COR-L47 (cell line): ENCODE measurements at places on chromosomes 11 and 22.
A peak's percentile ranks its signal among the peaks of the same experiment; 100 is the strongest.

- DNase-seq: peak; percentile 90
Observed at GRCh38 chr22:20039683-20040325, 18.9 kb downstream of the TANGO2 start.

DNA sequence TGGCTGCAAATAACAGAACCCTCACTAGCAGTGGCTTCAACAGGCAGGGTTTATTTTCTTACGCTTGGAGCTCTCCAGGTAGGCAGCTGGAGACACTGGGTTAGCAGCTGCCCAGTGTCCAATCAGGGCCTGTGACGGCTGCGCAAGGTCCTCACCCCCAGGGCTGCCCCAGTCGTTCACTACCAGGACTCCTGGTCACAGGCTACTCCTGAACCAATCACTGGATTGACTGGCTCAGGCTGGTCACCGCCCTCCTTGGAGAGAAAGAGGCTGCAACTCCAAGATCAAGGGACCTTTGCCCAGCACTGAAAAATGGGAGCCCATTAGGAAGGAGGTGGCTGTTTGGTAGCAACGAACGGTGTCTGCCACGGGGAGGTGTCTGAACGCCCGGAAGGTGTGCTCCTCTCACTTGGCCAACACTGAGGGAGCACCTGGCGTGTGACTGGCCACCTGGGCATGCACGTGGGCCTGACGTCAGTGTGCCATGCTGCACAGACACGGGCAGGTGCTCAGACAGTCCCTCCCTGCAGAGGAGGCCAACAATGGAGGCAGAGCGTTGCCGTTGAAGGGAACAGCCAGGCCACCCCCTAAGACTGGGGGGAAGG, 5.1 kb downstream of the ARSA start:
- peak; percentile 92 for DNase-seq

DNA sequence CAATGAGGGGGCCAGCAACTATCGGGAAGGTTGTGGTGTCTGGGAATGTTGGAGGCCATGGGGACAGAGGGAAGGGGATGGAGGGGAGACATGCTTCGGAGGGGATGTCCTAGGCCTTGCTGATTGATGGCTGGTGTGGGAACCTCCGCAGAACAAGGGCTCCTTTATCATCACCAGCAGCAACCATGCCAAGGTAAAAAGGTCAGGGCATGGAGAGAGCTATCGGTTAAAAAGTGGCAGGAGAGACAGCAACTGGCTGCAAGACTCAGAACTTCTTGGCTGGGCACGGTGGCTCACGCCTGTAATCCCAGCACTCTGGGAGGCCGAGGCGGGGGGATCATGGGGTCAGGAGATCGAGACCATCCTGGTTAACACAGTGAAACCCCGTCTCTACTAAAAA, 3.0 kb downstream of the GSTT4 start:
- no peak for DNase-seq

DNA sequence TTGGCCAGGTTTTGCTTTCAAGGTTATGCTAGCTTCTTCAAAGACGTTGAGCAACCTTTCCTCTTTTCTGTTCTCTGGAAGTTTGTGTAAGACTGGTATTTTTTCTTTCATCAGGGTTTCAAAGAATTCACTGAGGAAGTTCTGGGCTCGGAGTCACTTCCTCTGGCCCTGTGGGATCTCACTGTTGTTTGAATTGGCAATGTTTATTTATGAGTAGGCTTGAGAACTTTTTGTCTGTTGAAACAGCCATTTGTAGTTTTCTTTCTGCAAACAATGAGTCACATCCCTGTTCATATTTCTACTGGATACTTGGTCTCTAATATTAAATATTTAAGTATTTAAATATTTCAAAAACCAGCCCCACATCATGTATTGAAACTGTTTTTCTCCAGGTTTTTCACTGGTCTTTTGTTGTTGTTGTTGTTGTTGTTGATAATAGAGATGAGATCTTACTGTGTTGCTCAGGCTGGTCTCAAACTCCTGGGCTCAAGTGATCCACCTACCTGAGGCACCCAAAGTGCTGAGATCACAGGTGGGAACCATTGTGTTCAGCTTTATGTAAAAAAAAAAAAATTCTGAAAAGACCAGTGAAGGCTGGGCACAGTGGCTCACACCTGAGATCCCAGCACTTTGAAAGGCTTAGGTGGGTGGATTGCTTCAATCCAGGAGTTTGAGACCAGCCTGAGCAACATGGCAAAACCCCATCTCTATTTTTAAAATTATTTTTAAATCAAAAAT, 26.9 kb downstream of the SUSD2 start:
- DNase-seq: no peak

- no peak for DNase-seq
Observed at GRCh38 chr11:77833302-77833701, 12.4 kb downstream of the AAMDC start.

- DNase-seq: no peak
Observed at GRCh38 chr11:66542362-66542761, 3.5 kb downstream of the ZDHHC24 start.

- no peak for DNase-seq
Observed at GRCh38 chr11:40045312-40045711, 1414.1 kb downstream of the LRRC4C start.

DNA sequence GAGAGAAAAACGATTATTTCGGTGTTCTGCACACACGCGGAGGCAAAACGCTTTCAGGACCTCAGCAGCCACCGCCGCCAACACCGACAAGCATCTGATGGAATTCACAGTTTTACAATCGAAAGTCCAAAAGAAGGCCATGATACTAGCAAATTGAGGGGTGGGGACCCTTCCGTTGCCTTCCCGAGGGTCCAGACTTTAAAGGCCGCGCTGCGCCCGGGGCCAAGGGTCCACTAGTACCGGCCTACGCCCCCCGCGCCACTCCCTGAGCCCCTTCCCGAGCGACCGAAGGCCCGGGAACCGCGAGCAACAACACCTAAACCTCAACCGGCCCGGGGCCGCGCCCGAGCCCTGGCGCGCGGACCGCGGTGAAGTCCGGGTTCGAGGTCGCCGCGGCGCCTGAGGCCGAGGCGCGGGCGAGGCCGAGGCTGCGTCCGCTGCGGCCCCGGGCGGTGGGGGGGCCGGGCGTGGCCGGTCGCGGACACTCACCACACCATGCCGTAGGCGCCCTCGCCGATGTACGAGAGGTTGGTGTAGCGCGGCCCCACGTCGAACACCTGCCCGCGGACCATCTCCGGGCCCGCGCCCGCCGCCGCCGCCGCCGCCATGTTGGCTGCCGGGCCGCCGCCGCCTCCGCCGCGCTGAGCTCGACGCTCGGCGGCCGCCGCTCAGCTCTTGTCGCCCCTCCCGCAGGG, 465 bp downstream of the MAPK1 start:
- no peak for DNase-seq

GRCh38 chr11:70834984-70835560, 417.3 kb downstream of the SHANK2 start:
- DNase-seq: no peak

GRCh38 chr11:62542750-62543567, 3.6 kb downstream of the AHNAK start:
- peak; percentile 55 for DNase-seq

DNA sequence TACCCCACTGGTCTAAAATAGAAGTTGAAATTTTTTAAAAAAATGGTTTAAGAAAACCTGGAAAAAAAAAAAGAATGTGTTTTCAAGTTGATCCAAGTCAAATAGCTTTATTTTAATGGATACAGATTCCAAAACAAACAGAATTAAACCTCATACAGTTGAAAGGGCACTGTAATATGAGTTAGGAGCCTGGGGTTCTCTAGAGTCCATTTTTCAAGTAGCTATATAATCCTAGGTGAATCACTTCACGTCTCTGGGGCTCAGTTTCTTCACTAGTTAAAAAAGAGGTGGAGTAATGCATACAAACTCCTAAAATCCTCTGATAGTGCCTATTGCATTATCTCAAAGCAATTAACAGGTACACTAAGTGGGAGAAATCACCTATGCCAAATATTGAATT, 132.9 kb downstream of the BBOX1 start:
- no peak for DNase-seq

DNA sequence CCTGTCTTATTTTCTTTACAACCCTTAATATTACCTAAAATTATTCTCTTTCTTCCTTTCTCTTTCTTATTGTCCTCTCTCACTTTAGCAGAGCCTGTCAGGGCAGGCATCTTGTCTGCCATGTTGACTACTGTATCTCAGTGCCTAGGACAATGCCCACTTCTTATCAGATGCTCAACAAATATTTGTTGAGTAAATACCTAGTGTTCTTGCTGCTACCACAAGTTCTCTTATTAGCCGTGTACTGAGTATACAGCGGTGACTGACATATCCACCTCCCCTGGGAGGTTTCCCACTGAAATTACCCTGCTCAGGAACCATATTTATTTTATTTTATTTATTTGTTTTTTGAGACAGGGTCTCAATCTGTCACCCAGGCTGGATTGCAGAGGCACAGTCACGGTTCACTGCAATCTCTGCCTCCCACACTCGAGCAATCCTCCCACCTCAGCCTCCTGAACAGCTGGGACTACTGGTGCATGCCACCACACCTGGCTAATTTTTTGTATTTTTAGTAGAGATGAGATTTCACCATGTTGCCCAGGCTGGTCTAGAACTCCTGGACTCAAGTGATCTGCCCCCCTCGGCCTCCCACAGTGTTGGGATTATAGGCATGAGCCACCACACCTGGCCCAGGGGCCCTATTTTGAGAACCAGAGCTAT, 6.7 kb downstream of the HPX start:
- no peak for DNase-seq

- peak; percentile 46 for DNase-seq
Observed at GRCh38 chr11:34798985-34799384, 117.2 kb downstream of the APIP start.

DNA sequence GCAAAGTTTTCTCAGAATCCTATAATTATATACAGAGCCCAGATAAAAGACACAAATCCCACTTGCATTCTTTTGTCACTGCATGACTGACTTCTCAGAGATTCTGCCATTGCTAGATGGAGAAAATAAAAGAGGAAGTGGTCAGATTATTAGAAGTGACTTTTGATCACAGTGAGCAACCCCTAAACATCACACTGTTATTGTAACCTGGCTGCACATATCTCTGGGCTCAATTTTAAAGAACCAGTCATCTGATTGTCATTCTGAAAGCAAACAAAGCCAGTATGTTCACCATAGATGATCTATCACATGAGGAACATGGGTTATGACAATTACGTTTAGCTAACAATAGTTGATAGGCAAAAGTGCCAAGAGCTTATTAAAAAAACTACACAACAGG, 47.8 kb downstream of the COPB1 start:
- no peak for DNase-seq

DNA sequence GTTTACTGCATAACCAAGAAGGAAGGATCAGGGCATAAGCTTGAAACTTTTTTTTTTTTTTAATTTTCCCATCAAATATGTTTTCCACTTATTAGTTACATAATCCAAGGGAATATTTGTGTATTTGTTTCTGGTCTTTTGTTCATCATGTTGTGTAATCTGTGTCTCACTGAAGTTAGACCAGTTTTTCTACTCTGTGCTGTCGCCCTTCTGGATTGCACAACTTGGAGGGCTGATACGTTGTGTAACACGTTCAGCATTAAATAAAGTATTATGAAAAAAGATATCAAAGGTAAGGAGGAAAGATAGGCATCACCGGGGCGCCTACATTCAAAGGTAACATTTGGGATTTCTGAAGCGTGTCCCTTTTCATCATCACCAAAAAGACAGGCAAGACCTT, 3.3 kb upstream of the E2F8 start:
- DNase-seq: no peak

GRCh38 chr11:1088927-1089737, 14.5 kb downstream of the MUC2 start:
- DNase-seq: no peak

- DNase-seq: no peak
Observed at GRCh38 chr11:107566569-107566968, 1.0 kb upstream of the ALKBH8 start.

GRCh38 chr11:7545611-7546010, 31.8 kb downstream of the PPFIBP2 start:
- DNase-seq: no peak

- peak; percentile 5 for DNase-seq
Observed at GRCh38 chr11:111938687-111939160, 1.6 kb downstream of the DIXDC1 start.
